ENCODE measurements at places on chromosomes 11 and 22. TPM values are rescaled to one million over a fixed set of nuclear protein-coding genes. Genes with fewer than 3 reads are reported as not detected.
A peak's percentile ranks its signal among the peaks of the same experiment; 100 is the strongest.

The TMPRSS13 gene
- total RNA-seq, result 15.7 TPM

The RIC3 gene
- total RNA-seq, result 2.7 TPM

- H3K4me3 ChIP-seq, result no peak overlapping the region
- no peak overlapping the region for H3K27ac ChIP-seq
Observed at GRCh38 chr11:36215693-36216060, 73.5 kb downstream of the COMMD9 start.

DNA sequence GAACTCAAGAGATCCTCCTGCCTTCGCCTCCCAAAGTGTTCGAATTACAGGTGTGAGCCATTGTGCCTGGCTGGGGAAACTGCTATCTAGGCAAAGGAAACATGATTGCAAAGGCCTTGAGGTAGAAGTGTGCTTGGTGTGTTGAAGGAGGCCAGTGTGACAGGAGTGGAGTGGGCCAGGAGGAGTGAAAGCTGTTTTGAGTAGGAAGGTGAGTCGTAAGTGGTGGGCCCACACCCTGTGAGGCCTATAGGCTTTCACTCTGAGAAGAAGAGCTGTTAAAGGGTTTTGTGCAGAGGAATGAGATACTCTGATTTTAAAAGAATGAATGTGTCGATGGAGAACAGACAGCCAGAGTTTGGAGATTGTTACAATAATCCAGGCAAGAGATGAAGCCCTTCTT, 43.4 kb downstream of the WEE1 start:
- no peaks in the 10 kb centered on the region for H3K27me3 ChIP-seq
- peaks cover 7% of the 10 kb centered on the region for H3K4me1 ChIP-seq
- no peaks in the 10 kb centered on the region for H3K36me3 ChIP-seq
- no peak overlapping the region for H3K27ac ChIP-seq
- no peak overlapping the region for H3K4me3 ChIP-seq

- H3K36me3 ChIP-seq, result no peaks in the 10 kb centered on the region
- peak overlapping the region; percentile 79 for H3K27ac ChIP-seq
- peaks cover 26% of the 10 kb centered on the region for H3K4me1 ChIP-seq
- no peak for DNase-seq
- H3K4me3 ChIP-seq, result no peak overlapping the region
Observed at GRCh38 chr11:133950874-133951326, 5.9 kb downstream of the IGSF9B start.

- H3K27ac ChIP-seq, result no peak overlapping the region
- no peaks in the 10 kb centered on the region for H3K27me3 ChIP-seq
- DNase-seq, result no peak
- H3K4me1 ChIP-seq, result peaks cover 65% of the 10 kb centered on the region
Observed at GRCh38 chr22:19175602-19176174, 2.8 kb downstream of the SLC25A1 start.

- H3K4me1 ChIP-seq, result peaks cover 5% of the 10 kb centered on the region
- no peak for DNase-seq
- H3K36me3 ChIP-seq, result no peaks in the 10 kb centered on the region
- H3K27ac ChIP-seq, result no peak overlapping the region
- H3K4me3 ChIP-seq, result no peak overlapping the region
Observed at GRCh38 chr11:15720460-15720859, 605.7 kb downstream of the INSC start.

DNA sequence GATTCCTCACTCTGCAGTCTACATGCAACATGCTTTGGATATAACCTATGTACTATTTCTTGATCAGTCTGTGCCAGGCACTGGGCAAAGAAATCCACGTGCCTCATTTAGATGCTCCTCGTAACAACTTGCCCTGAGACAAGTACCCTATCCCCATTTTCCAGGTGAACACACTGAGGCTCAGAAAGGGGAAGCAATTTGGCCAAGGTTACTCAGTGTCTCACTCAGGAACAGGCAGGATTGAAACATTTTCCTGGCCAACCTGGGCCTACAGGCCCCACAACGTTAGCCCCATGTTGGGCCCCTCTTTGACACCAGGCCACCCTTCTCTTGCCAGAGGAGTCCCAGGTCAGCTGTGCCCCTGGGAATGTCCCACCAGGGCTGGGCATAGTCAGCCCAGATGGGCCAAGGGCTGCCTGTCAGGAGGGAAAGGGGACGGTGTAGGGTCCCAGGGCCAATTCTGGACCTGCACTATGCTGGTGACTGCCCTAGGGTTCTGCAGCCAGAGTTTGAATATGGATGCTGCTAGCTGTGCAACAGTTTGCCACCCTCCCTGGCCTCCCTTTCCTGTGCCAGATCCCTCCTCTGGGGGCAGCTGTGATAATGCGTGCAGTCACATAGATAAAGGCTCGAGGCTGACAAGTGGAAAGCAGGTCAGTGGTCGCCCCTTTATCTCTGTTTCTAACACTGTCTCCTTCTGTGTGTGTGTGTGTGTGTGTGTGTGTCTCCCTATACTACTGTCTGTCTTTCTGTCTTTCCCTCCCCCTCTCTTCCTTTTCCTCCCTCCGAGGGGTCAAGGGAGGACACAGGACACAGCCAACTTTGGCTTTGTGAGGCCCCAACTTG, 10.4 kb upstream of the EMID1 start:
- no peak for DNase-seq
- H3K36me3 ChIP-seq, result no peaks in the 10 kb centered on the region
- no peak overlapping the region for H3K4me3 ChIP-seq
